NCI-H187 (cell line): ENCODE measurements at places on chromosomes 1 and 21.
A peak's percentile ranks its signal among the peaks of the same experiment; 100 is the strongest.

DNA sequence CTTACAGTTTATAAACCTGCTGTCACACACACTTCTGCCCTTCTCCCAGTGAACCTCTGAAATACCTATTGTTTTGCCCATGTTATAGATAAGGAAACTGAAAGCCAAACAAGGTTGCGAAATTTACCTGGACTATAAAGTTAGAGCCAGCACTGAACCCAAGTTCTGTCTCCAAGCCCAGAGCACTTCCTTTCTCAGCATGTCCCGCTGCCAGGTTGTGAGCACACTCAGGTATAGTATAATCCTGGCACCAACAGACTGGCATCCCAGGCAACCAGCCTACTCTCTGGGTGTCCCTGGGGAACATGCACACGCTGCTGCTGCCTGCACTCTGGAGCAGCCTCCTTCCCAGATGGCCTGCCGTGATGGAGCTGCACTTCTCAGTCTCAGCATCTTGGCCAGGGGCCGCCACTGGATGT, 45.1 kb downstream of the PGBD5 start:
- DNase-seq, result no peak

- peak; percentile 55 for DNase-seq
These were observed 740 bp downstream of the DSTYK start for GRCh38 chr1:205210756-205211168.

DNA sequence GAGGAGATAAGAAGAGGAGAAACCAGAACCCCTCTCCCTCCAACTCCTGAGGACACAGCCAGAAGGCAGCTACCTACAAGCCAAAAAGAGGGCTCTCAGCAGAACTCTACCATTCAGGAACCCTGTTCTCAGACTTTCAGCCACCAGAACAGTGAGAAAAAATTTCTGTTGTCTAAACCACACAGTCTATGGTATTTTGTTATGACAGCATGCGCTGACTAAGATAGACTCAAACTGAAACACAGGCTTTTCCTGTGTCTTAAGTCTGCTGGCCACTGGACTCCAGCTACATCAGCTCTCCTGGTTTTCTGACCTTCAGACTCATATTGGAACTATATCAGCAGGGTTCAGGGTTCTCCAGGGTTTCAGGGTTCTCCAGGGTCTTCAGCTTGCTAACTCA, 126.5 kb upstream of the TNFSF4 start:
- no peak for DNase-seq

GRCh38 chr1:203038217-203038741, 12.0 kb downstream of the PPFIA4 start:
- DNase-seq, result no peak

- DNase-seq, result no peak
These were observed 21.9 kb downstream of the CEPT1 start for GRCh38 chr1:111161843-111162487.

DNA sequence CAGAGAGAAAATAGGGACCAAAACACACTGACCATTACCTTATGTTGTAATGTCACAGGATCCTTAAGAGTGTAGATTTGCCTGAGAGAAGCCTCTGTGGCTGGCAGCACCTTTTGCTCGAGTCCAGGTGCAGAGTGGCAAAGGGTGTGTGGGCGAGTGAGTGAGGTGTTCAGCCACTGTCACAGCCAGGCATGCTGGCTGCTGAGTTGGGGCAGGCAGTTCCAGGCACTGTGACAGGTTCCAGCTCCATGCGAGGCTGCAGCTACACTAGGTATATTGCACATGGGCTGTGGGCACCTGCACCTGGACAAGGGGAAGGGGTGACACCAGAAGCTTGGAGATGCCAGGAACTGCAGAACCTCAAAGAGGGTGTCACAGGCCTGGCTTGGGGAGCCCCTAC, 1370.4 kb upstream of the PRMT6 start:
- DNase-seq, result no peak

DNA sequence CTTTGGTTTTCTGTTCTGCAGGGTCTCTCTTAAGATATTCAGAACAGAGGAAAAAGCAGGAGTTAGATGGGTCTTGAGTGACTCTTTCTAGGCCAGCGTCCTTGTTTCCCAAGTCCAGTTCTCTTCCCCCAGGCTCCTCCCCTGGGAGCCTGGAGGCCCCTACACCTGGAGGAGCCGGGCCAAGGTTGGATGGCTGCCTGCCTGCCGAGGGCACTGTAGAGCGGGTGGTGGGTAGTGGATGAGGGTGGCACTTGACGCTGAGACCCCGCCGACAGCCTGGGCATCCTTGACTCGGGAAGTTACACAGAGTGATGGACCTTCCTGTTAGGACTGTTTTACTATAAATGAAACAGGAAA, 17.4 kb upstream of the KANK4 start:
- DNase-seq, result no peak

DNA sequence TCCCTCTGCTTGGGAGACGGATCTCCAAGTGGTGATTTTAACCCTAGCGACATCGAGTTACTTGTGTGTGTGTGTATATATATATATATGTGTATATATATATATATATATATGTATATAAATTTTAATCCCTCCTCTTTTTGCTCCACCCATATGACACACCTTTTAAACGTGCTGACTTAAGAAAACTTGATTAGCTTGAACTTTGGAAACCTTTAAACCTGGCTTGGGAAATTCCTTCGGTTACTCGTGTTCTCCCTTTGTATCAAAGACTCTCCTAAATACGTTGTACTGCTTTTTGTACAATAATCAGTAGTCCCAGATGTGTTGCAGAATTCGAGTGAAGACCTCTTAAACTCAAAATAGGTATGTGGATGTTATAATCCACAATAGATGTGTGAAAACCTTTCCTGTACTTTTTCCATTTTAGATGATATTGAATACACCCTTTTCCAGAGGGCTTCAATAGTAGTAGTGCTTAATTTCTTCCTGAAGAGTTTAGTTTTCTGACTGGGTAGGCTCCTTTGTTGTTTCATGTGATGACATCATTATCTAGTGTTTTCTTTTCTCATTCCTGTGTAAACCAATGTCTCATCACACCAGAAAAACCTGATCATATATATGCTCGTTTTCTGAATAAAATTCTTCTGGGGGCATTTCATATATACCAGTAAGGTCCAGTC, 1.4 kb downstream of the RNF11 start:
- no peak for DNase-seq

DNA sequence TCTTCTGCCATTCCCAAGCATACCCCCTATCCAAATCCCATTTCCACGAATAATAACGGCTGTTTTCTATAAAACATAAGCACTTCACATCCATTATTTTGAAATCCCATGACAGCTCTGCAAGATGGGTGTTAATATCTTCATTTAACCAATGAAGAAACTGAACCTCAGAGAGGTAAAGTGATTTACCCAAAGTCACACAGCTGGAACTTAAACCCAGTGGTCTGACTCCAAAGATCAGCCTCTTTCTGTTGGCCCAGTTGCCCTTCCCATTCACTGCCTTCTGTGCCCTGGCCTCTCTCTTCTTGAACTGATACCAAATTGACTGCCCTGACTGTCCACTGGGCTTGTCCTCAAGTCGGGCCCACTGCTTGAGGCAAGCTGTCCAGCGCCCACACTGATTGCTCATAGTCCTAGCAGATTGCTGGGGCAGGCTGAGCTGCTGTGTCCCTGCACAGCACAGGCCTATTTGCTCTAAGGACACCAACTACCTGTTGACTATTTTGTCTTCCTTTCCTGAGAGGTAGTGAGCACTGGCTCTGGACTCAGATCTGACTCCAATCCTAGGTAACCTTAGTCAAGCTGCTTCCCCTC, 19.3 kb downstream of the TAL1 start:
- no peak for DNase-seq

DNA sequence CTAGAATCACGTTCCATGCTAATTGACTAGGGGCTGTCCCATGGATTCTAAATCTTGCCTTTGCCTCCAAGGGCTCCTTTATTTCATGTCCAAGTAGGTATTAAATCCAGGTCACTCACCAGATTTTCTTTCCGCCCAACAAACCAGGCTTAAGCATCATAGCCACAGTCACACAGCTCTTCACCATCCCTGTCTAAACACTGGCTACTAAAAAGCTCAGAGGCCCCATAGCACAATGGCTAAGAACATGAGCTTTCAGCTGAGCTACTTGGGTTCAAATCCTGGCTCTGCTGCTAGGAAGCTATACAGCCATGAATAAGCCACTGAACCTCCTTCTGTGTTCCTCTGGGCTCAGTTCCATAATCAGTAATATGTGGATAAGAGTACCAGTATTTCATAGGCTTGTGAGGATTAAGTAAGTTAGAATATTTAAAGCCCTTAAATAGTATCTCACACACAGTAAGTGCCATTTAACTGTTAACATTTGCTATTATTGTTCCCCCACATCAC, 277.2 kb upstream of the GJB5 start:
- no peak for DNase-seq

GRCh38 chr21:26112975-26113374, 57.6 kb downstream of the APP start:
- no peak for DNase-seq
